ENCODE measurements at places on chromosomes 11 and 22.

GRCh38 chr11:17298302-17298701, 21.8 kb downstream of the NUCB2 start:
- DNase-seq: no peak

GRCh38 chr11:11522591-11522990, 99.2 kb downstream of the GALNT18 start:
- no peak for DNase-seq

- DNase-seq: no peak
These were observed 986.5 kb upstream of the CHORDC1 start for GRCh38 chr11:91209306-91209705.

GRCh38 chr11:111417011-111417765, 38.1 kb upstream of the POU2AF1 start:
- DNase-seq: no peak

GRCh38 chr11:108003623-108004022, 5.1 kb upstream of the CUL5 start:
- no peak for DNase-seq

DNA sequence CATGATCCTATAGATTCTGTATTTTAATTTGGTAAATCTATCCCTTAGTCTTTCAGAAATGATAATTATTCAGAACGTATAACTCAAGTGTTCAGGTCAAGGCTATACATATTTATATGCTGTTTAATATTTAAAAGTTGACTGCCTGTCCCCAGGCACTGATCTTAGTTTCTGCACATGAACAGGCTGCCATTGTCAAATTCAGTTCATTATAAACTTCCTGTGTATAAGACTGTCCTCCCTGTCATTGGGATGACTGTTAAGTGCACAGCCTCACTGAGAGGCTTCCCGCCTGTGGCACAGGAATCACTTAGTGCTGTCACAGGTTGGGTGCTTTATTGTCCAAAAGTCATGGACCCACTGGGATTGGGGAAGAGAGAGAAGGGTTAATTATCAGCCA, 92.1 kb upstream of the TTC12 start:
- no peak for DNase-seq

DNA sequence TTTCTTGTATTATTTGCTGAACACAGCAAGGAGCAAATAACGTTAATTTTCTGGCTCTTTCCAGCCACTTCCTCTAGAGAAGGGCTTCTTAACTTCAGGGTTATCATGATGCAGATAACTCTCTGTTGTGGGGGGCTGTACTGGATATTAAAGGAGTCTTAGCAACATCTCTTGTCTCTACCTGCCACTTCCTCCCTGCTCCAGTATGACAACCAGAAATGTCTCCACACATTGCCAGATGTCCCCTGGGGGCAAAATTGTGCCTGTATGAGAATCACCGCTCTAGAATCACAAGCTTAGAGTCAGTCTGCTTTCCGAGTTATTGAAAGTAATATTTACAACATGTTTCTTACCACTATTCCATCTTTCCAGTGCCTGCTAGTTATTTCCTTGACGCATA, 6.8 kb downstream of the JRKL start:
- no peak for DNase-seq

GRCh38 chr11:69010964-69011623, 2.0 kb downstream of the MRGPRF start:
- peak; percentile 79 for DNase-seq

- no peak for DNase-seq
These were observed 28.8 kb downstream of the ZNF70 start for GRCh38 chr22:23722160-23722559.

- no peak for DNase-seq
These were observed 108.6 kb downstream of the FBXO7 start for GRCh38 chr22:32583074-32583682.

DNA sequence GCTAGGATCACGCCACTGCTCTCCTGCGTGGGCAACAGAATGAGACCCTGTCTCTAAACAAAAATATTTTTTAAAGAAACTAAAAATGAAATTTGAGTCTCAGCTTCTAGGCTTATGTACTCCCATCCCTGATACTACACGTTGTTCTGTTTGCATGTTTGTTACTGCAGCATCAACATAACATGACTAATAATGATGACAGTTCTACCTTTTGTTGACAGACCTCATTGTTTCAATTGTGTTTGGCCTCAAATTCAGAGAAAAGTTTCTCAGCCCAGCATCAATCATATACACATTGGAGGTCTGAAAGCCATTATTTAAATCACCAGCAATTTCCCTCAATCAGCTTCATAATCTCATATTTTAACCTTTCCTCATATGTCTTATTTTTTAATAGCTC, 20.8 kb downstream of the LAYN start:
- no peak for DNase-seq

DNA sequence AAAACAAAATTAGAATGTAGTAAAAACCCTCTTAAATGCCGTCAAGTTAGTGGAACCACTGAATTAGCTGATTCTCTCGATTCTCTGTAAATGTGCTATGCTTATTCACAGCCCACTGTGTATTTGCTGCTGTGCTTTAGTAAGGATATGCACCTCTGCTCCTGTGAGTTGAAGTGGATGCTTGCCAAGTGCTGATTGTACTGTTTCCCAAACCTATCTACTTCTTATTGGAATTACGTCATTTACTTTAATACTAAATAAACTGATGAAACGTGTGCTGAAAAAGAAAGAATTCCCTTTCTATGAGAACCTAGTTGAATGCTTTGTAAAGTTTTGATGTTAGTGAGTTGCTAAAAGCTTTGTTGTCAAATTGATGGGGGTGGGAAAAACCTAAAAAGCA, 158.4 kb downstream of the LRRC4C start:
- no peak for DNase-seq

DNA sequence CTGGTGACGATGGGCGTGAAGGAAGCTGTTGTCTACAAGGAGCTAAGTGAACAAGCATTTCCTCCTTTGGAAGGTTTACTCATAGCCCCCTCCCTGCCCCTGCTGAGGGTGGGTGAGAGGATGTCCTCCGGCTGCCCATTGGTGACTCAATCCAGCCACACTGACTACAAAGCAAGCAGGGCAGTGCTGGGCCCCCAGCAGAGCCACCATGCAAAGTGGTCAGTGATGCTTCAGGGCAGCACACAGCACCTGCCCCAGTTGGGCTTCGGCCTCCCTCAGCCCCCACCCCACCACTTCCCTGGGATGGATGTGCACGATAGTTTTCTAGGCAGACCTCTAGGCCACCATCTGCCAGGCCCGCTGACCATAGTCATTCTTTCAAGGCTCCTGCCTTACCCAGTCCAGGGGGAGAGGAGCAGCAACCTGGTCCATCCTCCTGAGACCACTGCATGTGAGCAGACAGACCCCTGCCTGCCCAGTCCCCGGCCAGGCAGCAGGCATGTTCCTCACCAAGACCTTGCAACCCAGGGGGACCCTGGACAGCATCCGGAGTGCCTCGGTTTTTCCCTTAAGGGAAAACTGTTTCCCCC, 125.1 kb downstream of the BCR start:
- peak; percentile 63 for DNase-seq

DNA sequence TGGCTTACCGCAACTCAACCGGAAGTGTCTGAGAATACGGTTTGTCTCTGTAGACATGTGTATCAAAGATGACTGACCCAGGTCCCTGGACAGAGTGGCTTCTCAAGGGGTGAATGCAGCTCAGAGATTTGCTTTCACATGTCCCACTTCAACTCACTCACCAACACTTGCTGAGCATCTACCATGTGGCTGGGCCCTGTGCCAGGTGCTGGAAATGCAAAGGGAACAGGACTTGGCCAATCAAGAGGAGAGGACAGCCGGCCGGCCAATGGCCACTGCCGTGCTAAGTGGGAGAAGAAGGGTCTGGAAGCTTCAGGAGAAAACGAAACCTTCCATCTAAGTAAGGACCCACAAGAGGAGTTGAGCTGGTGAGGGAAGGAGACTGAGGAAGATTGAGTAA, 151.3 kb downstream of the CEP164 start:
- no peak for DNase-seq

- DNase-seq: no peak
These were observed 1148.9 kb upstream of the CNTN5 start for GRCh38 chr11:97871816-97872215.

DNA sequence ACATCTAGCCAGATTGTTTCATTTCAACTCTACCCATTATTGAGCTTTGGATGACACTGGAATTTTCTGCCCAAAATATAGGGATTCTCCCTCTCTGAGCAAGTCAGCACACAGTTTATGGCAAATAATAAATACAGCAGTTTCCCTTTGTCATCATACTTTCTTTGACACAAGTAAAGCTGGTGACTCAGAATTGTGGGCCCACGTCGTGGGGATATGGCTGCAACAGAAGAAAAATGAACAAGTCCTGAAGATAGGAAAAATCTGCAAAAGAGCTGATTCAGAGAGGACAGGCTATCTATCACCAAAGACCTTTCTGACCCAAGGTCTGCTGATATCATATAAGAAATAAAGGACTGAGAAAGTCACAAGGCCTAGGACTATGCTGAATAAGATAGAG, 236.3 kb upstream of the ZC3H12C start:
- no peak for DNase-seq

DNA sequence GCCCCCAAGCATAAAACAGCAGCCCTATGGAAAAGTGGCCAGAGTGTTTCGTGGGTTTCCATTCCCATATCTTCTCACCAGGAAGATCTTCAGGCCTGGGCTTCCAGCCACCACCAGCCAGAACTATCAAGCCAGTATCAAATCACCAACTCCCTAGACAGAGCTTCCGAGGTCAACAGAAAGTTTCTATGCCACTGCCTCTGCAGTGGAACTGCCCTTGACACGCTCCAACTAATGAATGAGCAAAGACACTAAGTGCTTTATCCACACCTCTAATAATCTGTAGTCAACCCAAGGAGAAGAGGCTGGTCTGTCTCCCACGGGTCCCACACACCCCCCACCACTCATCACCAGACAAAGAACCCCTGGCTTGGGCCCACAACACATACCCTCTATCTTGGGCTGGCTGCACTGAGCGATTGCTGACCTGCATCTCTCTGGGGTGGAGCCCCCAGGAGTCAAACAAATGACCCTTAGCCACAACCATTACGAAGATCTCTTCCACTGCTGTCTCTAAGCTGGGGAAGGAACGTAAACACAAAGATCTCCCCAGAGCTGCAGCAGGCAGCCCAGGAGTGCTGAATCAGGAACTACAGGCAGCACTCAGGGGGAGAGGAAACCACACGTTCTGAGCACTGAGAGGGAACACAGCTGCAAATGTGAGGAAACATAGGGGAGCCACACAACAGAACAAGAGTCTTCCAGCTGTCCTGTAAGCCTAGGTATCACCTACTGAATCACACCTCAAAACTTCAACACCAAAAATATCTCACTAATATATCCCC, 9.7 kb downstream of the OR5AN1 start:
- DNase-seq: no peak

GRCh38 chr11:11672789-11673188, 51.0 kb upstream of the GALNT18 start:
- DNase-seq: no peak

GRCh38 chr22:38222797-38223119, 21.0 kb downstream of the MAFF start:
- no peak for DNase-seq

GRCh38 chr11:72333661-72334060, 89.7 kb upstream of the PHOX2A start:
- no peak for DNase-seq

DNA sequence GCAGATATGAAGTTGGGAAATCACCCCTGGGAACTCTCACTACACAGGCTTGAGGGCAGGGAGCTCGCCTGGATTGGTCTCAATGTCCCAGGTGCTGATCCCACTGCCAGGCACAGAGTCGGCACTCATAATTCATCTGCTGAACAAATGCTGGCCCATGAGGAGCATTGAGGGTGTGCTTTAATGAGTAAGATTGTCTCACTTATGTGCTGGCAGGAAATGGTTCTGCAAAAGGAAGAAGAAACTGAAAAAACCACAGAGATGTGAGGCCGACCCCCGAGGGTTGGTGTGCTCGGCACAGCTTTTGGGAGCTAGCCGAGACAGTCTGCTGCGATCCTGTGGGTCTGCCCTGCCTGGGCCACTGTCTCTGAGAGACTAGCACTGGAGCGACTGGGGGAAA, 9.4 kb downstream of the PLAAT2 start:
- no peak for DNase-seq

DNA sequence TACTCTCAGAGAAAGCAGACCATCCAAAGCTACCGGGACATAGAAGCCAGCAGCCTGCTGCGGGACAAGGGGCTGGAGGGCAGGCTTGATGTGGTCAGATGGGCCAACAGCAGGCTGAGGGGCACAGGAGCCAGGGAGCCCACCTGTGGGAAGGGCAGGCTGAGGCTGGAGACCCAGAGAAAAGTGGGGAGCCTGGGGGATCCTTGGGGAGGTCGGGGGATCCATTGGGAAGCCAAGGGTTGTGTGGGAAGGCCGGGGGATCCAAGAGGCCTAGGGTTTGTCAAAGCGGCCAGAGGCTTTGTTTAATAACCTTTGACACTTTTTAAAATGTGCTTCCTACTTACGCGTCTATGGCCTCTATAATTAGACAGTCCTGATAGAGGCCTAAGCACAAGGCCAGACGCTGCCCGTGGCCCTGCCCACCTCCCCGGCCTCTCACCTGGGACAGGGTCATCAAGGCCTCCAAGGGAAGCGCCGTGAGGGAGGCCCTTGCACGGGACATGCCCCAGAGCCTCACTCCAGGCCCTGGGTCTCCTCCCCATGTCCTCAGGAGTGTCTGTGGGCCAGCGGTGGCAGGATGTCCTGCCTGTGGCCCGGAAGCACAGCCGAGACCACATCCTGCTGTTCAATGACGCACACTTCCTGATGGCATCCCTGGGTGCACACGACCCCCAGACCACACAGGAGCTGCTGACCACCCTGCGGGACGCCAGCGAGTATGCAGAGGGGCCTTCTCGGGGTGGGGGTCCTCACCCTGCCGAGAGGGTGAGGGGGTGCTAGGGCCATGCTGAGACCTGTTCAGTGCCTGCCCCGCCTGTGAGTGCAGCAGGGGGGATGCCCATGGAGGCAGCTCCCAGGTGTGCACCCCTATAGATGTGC, 8.6 kb upstream of the GTSE1 start:
- DNase-seq: peak; percentile 38

GRCh38 chr11:118016104-118016503, 29.9 kb downstream of the IL10RA start:
- no peak for DNase-seq

DNA sequence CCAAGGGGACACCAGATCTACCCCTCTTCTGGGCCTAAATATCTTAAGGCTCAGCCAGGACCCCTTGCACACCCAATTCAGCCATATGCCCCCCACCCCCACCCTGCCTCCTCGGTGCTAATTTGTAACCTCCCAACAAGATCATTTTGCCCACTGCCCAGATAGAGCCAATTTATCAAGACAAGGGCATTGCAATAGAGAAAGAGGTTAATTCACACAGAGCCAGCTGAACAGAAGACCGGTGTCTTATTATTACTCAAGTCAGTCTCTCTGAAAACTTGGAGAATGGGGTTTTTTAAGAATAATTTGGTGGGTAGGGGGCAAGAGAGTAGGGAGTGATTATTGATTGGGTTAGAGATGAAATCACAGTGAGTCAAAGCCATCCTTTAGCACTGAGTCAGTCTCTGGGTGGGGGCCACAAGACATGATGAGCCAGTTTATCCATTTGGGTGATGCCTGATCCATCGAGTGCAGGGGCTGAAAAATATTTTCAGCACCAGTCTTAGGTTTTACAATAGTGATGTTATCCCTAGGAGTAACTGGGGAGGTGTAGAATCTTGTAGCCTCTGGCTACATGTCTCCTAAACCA, 9.9 kb upstream of the CAPN5 start:
- DNase-seq: no peak

- DNase-seq: no peak
These were observed 229.1 kb upstream of the CARD18 start for GRCh38 chr11:105368711-105369110.
